ENCODE measurements at places on chromosomes 7 and 10.

DNA sequence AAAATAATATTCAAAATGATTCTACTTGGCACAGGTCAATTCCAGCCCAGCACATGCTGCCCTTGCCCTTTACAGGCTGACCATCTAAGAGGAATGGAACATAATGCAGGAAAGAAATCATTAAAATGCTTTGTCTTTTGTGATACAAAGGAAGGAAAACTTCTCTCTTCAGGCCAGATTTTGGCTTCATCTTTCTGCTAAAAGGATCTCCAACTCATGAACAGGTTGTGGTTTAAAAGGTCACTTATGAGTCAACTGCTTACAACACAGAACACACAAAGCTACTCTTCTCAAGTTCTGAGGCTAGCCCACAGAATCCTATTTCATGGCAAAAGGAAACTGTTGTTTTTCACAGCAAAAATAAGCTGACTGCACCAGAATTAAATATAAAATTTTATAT, 197.1 kb downstream of the DOCK4 start:
- no peak for DNase-seq

DNA sequence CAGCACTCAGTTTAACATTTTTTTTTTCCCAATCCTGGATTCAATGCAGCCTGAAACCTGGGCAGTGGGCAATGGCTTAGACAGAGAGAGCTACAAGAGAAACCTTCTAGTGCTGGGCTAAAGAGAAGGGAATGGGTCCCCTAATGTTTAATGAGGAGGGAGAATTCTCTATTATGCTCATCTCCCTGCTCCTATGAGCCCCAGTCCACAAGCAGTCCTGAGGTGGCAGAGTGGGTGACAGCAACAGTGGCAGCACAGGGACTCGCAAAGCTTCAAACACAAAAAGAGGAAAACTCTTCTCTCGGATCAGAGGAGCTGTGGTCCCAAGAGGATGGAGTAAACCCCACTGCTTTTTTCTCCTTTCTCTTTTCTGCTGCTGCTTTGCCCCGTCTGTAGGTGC, 36.5 kb downstream of the COBL start:
- no peak for DNase-seq

GRCh38 chr10:132560241-132560731, 22.7 kb downstream of the INPP5A start:
- no peak for DNase-seq

DNA sequence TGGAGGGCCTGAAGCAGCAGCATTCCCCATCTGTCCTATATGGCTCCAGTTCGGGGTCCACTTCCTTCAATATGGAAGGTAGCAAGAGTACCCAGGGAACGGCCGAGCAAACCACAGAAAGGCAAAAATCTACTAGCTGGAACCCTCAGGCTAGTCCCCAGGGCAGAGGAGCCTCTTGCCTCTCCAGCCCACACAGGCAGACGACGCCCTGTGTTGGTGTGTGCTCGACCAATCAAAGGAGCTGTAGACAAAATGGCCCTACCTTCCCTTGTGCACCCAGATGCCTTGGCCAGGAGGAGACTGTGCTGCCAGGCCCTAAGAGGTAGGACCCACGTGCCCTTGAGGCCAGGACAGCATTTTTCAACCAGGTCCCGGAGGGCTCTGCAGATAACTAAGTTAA, 91.5 kb downstream of the FAM53B start:
- no peak for DNase-seq

GRCh38 chr7:11557627-11558026, 274.4 kb downstream of the THSD7A start:
- no peak for DNase-seq

- no peak for DNase-seq
Observed at GRCh38 chr10:30784524-30784896, 155.0 kb upstream of the LYZL2 start.

DNA sequence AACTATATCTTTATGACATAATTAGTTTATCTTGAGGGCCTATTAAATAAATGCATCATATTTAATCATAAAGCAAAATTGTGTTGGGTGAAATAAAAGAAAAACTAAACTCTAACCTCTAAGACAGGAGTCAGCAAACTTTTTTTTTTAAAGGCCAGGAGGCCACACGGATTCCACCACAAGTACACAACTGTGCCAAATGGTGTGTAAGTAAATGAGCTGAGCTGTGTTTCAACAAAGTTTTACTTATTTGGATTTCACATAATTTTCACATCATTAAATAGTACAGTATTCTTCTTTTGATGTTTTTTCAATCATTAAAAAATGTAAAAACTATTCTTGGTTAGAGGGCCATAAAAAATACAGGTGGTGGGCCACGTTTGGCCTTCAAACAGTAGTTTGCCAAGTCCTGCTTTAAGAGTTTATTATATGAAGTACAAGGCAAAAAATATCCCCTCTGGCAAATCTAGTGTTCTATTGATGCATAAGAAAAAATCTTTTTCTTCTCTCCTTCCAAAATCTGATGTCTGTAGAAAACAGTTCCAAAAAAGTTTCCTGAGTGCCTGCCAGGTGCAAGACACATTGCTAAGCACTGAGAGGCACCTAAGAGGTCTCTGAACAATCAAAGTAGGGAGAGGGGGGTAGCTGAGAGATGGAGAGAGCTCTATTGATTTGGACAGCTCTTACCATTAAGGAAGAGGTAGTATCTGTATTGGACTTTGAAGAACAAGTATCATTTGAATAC, 26.5 kb upstream of the SPOCK2 start:
- no peak for DNase-seq

- no peak for DNase-seq
Observed at GRCh38 chr7:72925546-72926120, 738 bp downstream of the POM121 start.

DNA sequence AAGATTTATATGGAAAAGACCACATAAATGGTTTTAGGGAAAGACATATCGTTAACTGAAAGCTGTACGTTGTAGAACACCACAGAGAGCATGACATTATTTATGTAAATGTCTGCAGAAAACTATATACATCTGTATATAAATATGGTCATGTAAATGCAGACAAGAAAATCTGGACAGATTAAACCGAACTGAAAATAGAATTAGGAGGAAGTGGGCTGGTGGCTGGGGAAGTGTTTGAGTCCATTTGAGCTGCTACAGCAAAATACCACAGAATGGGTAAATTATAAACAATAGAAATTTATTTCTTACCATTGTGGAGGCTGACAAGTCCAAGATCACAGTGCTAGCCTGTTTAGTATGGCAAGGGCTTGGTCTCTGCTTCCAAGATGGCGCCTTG, 56.3 kb upstream of the USP6NL start:
- no peak for DNase-seq

- DNase-seq: no peak
Observed at GRCh38 chr10:56679578-56679977, 318.5 kb upstream of the ZWINT start.

- no peak for DNase-seq
Observed at GRCh38 chr7:44616545-44616944, 10.1 kb downstream of the OGDH start.

DNA sequence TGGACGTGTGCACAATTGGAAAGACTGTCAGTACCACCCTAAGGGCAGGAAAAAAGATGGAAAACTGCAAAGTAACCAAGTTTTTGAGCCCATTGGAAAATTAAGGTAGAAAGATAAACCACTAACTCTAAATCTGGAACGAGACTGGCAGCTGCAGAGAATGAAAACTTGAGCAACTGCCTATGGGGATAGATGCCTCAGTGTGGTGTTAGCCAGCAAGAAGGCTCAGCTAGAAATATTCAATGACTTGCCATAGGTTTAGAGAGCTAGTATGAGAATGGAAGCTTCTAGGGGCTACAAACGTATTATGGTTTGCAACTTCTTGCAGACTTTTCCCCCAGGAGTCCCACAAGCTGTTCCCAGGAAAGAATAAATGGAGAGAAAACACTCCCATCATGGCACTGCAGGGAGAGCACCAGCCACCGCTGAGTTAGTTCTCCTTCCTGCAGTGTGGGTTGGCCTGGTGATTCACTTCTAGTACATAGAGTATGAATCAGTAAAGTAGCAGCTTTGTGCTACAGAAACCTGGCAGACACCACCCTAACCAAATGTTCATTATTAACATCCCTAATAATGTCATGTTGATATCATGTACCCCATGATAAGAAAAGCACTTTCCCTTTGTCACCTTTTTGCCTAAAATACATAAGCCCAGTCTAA, 372.4 kb upstream of the VWC2 start:
- DNase-seq: no peak

- no peak for DNase-seq
Observed at GRCh38 chr10:86049442-86049841, 317.2 kb downstream of the GRID1 start.

GRCh38 chr7:94183289-94183749, 179.2 kb upstream of the BET1 start:
- DNase-seq: no peak

- DNase-seq: no peak
Observed at GRCh38 chr7:135770139-135770710, 21.6 kb upstream of the FAM180A start.

DNA sequence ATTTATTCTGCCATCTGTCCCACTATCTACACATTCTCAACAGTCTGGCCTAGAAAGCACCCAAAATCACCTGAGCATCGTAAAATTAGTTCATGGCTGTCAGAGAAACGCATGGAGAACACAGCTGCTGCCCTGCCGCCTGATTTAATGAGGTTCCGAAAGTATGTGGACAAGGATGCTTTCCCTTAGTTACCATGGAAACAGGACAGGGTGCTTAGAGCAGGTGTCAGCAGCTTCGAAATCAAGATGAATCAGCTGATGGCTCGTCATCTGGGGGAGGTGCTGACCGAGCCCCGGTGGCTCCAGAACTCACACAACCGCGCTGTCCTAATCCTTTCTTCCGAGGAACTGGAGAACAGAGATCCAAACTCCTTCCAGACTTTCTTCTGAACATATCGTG, 151.5 kb downstream of the TEX36 start:
- DNase-seq: no peak
